ENCODE measurements at places on chromosomes 6 and 20.

GRCh38 chr6:52377538-52378221 is 15.7 kb downstream of the PAQR8 start:
- no peak for DNase-seq

- DNase-seq, result no peak
Observed at GRCh38 chr6:142222022-142222421, 75.0 kb downstream of the VTA1 start.

DNA sequence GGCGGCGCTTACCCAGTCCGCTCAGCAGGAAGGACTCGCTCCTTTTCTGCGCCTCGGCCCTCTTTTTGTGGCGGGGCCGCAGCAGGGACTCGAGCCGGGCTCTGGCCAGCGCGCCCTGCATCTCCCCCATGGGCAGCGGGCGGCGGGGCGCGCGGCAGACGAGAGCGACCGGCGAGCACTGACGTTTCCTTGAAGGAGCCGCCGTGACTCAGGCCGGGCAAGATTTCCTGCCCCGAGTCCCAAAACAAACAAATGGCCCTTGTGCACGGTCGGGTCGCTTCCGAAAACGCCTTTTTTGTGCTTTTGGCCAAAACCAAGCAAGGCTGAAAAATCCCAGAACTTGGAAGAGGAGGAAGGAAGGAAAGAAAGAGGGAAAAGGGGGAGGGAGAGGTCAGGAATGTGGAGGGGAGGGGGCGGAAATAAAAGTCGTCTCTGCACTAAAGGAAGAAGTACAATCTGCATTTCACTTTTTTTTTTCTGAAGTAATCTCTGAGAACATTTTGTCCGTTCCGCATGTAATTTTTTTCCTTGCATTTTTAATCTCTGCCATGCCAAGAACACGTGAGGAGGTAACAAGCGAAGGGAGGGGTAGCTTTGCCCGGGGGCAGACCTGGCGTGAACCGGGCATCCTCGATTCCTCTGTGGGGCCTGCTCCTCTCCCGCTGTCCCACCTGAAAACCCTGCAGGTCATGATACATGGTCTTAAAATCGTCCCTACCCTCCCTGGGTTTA is 123.3 kb upstream of the SLC2A12 start:
- no peak for DNase-seq

DNA sequence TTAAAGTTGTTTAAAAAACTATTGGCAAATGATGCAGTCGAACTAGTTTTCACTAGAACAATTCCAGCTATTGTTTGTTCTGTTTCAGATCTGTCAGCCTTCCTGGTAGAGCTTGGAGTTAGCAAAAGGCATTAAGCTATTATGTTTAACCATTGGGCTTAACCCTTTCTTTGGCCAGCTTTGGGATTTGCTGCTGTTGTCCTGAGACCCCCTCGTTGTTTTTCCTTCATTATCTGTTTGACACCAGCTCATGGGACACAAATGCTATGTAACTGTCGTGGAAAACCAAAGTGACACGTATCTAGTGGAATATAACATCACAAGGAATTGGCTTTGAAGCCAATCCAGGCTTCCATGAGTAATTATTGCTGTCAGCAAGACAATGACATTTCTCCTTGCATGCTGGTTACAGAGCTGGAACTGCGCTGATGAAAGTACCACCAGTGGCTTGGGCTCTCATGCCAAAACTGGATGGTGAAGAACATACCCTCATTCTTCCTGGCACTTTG is 96.0 kb downstream of the EYA2 start:
- no peak for DNase-seq

DNA sequence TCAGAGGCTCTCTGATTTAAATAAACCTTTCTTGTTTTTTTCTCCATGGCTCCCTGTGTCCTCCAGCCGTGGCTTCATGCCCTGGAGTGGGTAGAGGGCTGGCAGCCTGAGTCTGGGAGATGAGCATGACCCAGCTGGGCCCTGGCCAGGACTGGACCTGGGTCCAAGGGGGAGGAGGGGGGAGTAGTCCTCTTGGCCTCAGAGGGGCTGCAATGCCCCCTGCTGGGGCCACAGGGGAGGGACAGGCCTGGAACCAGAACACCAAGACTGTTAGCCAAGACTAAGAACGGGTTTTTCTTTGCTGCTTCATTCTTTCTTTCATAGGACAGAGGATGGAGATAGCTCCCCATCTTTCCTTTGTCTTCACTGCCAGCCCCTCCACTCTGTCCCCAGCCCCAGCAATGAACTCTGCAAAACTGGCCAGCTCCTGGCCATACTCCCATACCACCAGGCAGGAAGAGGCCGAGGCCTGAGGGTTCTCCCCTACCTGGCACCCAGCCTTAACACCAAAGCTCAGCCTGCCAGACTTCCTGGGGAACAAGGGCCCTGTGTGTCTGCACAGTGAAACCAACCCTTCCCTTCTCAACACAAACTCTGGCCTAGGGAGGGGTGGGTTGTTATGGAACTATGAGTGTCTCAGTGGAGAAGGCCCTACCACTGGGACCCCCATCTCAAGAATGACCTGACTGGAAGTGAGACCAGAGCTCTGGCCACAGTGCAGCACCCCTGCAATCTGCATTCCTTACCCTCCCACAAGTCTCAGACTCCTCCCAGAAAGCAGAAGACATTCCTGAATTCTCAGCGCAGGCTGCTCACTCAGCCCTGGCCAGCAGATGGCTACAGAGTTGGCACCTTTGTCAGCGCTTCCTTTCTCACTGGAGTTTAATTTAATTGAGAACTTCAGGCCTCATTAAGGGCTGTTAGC is 11.0 kb downstream of the SLC29A1 start:
- no peak for DNase-seq

DNA sequence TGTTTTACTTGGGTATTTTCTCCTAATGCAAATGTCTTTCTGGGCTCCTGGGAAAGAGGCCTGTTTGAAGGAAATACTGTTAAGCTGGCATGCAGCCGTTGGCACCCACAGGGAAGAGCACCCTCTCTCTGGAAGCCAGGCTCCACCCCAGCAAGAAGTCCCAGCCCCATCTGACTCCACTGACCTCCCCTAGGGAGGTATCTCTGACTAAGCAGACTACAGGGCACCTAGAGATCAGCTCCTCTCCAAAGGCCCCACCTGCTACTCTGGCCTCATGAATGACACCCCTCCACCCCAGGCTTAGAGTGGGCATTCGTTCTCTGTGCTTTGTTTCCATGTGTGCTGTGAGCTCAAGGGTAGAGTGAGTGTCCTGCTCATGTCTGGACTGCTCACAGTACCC is 6.4 kb upstream of the MDGA1 start:
- DNase-seq, result no peak

- DNase-seq, result no peak
Observed at GRCh38 chr20:18103497-18103896, 34.2 kb upstream of the KAT14 start.

- DNase-seq, result no peak
Observed at GRCh38 chr20:7207186-7207798, 439.8 kb downstream of the BMP2 start.
